NCI-H1105 (cell line): ENCODE measurements at places on chromosomes 11 and 22.

DNA sequence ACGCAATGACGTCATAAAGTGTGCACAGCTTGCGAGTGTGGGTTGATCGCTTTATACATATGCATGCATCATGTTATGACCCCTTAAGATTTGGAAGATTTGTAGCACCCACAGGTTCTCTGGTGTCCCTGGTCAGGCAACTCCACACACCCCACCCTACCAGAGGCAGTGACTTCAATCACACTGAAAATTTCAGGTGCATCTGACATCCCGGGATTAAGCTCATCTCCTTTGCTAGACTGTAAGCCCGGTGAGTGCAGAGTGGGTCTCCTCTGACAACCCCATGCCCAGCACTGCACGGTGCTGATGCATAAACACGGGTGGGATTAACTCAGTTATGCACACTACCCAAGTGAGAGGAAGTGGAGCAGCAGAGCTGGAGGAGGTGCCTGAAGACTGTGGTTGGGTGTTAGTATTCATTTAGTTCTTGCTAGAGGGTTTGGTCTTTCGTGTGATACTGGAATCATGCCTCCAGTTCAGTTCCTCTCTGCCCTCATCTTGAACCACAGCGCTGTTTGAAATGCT lies 6.5 kb downstream of the ARSA start:
- no peak for DNase-seq

GRCh38 chr22:28425211-28425610 lies 254.4 kb downstream of the TTC28 start:
- DNase-seq: no peak

GRCh38 chr11:14386895-14387480 lies 28.0 kb upstream of the RRAS2 start:
- peak; percentile 6 for DNase-seq

- DNase-seq: no peak
Observed at GRCh38 chr22:23548501-23549197, 31.4 kb downstream of the IGLL1 start.
